ENCODE measurements at places on chromosomes 7 and 10.

DNA sequence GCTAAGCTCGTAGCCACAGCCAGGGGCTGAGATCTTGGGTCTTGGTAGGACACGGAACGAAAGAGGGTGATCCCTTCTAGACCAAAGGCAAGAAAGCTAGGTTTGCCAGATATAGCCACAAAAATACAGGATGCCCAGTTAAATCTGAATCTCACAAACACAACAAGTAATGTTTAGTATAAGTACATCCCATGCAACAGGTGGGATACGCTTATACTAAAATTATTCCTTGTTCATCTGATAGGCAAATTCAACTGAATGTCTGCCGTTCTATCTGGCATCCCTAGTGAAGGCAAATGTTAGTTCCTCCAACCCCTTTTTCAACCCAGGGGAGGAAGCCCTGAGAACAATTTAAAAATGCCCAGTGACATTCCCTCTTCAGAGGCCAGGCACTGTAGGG lies 131.1 kb upstream of the MGMT start:
- no peak for DNase-seq

DNA sequence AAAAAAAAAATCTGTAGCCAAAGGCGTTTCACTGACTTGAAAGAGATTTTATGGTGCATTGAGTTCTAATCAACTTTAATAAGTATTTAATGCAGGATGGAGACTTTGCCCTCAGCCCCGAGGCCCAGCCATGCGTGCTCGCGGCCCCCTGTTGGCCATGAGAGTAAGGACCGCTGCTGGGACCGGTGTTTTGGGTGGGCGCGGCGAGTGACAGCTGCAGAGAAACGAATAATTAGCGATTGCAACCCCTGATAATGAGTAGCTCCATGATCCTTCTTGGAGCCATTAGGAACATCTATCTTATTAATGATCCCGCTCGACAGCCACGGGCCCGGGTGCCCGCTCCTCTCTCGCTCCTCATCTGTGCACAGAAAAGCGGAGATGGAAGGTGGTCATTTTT lies 347.4 kb downstream of the RPS24 start:
- no peak for DNase-seq

DNA sequence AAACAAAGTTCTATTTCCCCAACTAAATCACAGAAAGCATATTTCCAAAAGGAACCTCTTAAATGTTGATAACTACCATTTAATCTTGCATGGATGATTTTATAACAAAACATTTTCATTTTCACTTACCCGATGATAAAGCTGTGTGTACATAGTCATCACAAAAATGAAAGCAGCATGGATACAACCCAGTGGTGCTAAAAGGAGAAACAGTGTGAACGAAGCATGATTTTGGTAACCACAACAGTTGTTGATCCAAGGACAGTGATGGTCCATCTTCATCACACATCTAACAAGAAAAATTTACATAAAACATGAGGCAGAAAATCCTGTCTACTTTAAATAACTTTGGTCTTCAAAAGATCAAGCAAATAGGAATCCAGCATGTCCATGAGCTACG lies 4.7 kb downstream of the ZDHHC6 start:
- no peak for DNase-seq

DNA sequence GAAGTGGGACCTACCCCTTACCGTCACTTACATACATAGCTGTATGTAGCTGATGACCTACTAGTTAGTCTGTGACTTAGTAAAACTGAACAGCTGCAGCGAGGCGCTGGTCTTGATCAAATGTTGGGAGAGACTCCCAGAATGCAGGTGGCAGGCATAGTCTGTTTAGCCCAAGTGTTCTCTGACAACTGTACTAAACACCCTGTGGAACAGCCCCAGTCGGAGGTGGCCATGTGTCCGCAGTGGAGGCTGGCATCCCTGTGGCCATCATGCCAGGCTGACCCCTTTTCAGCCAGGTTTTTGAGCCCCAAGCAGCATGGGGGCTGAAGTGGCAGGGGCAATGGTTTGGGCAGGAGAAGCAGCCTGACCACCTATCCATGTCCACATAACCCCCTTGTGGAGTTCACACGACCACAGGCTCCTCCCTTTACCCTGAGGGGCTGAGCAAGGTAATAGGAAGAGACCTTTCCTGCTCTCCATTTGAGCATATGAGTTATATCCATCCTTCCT lies 7.2 kb downstream of the ADCY1 start:
- DNase-seq, result no peak

GRCh38 chr7:14673202-14673601 lies 229.3 kb downstream of the DGKB start:
- DNase-seq, result no peak

DNA sequence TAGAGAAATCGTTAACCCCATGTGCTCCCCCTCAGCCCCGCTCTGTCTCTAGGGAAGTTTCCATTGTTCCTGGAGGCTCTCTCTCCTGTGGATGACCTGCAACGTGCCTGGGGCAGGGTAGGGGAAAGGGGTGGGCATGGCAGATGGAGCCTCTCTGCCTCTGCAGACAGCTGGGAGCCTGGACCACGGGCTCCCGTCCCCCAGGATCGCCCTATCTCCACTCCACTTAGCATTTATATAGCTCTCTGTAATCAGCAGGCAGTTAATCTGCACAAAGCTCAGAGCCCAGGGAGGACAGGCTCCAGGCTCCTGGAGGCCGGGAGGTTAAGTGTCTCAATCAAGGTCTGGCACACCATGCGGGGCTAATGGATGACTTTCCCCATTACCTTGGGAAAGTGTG lies 369.7 kb downstream of the PLXNA4 start:
- DNase-seq, result no peak

DNA sequence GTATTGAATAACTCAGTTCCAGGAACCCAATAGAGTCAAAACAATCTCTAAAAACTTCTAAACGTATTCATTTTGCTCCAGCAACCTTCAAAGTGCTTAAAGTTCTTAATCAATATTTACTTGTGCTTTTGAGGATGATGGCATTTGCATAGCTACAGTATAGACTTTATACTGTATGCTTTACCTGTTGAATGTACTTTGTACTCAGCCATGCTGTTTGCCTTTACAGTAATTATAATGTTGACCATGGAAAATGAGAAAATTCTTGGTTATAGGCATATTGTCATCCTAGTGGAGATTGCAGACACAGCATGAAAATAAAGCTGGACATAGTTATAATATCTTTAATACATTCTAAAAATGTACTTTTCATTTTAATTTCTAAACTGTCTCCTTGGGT lies 762.7 kb upstream of the PHF14 start:
- DNase-seq, result no peak

DNA sequence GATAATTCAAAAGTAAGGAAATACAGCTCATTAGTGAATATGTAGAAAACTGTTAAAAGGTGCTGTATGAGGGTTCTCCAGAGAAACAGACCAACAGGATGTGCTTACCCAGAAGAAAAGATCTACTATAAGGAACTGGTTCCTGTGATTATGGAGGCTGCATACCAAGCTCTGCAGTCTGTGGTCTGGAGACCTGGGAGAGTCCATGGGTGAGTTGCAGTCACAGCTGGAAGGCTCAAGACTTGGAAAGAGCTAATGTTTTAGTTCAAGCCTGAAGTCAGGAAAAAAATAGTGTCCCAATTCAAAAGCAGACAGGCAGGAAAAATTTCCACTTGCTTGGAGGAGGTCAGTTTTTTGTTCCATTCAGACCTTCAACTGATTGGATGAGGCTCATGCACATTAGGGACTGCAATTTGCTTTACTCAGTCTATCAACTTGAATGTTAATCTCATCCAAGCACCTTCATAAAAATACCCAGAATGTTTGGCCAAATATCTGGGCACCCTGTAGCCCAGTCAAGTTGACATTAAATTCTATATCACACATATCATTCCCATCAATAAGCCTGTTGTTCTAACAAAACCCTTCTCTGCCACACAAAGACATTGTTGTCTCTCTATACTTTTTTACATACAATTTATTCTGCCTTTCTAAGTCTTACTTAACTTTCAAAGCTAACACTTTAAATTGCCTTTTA lies 197.9 kb upstream of the KLF6 start:
- no peak for DNase-seq

Data from amygdala (tissue), 56 donors.